ENCODE measurements at places on chromosomes 3 and 15. TPM values are rescaled to one million over a fixed set of nuclear protein-coding genes. Genes with fewer than 3 reads are reported as not detected.

The C3orf22 gene
- not detected for total RNA-seq

The HRG gene
- total RNA-seq: not detected

The TEX55 gene
- not detected for total RNA-seq

The MGLL gene
- total RNA-seq: 78.1 TPM

The PAQR9 gene
- total RNA-seq: 0.17 TPM

The TNNC1 gene
- not detected for total RNA-seq

The TMEM158 gene
- 82.2 TPM for total RNA-seq

The CISH gene
- 0.73 TPM for total RNA-seq

The CDHR4 gene
- not detected for total RNA-seq

Measured in smooth muscle cell of trachea (primary cell).